ENCODE measurements at places on chromosomes 2 and 18. TPM values are rescaled to one million over a fixed set of nuclear protein-coding genes. Genes with fewer than 3 reads are reported as not detected.

- DNase-seq: no peak
These were observed 9.2 kb downstream of the LRRFIP1 start for GRCh38 chr2:237636578-237636977.

SKOR2 gene
- under 0.01 TPM for polyA plus RNA-seq

DNA sequence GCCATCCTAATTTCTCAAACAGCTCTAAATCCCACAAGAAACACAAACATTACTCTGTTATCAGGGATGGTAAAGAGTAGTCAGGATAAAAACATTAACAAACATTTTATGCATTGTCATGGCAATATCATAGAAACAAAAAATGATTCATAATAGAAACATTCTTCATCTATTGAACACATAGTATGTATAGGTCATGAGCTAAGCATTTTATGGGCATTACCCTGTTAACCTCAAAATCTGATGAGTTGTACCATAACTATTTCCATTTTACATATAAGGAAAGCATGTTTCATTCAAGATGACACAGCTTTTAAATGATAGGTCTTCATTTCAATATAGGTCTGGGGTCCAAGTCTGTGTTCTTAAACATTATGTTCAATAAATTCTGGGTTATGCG, 344.9 kb downstream of the RND3 start:
- DNase-seq: no peak

- DNase-seq: no peak
These were observed 949 bp downstream of the MYOM1 start for GRCh38 chr18:3218819-3219218.

DNA sequence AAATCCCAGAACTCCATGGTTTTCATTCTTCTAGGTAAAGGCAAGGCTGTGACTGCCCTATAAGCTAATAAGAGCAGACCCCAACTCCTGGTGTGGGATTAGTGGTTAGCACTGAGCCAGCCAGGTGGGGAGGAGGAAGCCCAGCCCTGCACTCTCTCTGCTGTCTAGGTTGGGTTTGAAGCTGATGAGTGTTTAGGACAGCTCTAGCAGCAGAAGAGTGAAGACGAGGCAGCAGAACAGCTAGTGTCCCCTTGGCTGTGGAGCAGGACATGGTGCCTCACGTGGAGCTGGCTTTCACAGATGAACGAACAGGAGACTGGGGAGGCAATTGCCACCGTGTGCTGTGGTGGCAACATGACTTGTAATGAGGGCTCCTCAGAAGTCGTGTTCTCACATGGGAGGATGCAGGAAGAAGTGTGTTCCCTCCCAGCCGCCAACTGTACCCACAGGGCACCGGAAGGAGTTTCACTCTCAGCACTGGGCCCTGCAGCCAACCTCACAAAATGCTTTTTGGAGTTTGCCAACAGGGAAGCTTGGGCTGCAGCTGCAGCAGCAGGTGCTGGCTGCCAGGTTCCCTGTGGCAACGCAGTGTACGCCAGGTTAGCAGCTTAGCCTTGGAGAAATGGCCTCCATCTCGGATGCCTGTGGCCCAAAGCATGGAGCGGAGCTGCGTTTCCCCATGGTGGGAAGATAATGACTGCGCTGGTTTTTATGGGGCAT, 328.2 kb downstream of the SETBP1 start:
- DNase-seq: peak; percentile 18

- no peak for DNase-seq
These were observed 227.5 kb downstream of the TPGS2 start for GRCh38 chr18:36601316-36601715.

PASK gene
- 26.9 TPM for polyA plus RNA-seq

CFAP53 gene
- 2.1 TPM for polyA plus RNA-seq

DNA sequence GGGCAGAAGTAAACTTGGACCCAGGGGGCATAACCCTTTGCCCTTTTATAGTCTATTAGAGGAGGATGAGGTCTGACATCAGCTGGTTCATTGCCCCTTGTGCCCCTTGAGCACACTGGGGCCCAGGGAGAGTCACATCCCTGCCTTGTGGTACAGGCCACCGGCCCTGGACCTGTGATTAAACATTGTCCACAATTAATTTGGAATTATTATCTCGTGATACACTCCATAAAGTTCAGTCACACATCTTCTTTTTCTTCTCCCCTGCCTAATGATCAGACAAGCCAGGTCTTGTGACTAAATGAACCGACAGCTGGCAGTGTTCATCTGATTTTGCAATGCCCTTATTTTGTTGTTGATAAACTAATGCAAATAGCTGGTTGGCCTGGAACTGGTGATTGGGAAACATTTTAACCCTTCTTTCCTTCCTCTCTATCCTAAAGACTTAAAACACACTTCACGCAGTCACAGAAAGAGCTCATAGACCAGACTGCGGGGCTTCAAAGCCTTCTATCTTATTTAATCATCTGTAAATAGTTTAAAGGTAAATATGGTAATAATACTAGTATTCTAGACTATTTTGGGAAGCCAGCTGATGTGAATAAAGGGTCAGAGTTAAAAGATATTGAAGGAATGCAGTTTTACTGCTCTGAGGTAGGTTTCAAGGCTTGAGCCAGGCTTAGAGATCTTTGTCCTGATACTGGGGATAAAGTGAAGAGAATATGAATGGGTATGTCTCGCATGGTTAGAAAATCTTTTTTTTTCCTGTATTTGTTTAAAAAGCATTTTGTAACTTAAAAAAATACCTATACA, 13.4 kb downstream of the IL1R1 start:
- no peak for DNase-seq
